ENCODE measurements at places on chromosomes 5 and 9.
A peak's percentile ranks its signal among the peaks of the same experiment; 100 is the strongest.

- no peak for DNase-seq
Observed at GRCh38 chr9:76756941-76757673, 7.1 kb upstream of the PCA3 start.

- DNase-seq: no peak
Observed at GRCh38 chr5:132253452-132254320, 3.8 kb upstream of the PDLIM4 start.

DNA sequence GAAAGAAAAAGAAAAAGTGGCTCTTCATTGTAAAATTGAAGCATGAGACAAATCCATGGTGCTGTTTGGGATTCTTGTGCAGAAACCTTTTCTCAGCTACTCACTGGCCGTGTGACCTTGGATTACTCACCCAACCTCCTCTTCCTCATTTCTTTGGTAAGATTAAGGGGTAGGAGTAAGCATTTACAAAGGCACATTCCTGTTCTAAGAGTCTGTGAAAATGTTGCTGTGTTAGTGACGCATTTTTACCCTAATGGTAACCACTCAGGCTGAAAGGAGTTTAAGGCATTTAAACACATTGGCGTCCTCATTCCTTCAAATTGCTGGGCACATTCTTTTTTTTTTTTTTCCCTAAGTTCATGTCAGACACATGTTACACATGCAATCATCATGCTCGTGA is 4.3 kb downstream of the RAI14 start:
- DNase-seq: peak; percentile 74

- DNase-seq: no peak
Observed at GRCh38 chr9:5611321-5612184, 17.4 kb upstream of the RIC1 start.

- DNase-seq: no peak
Observed at GRCh38 chr9:70195456-70195855, 63.3 kb upstream of the SMC5 start.

- no peak for DNase-seq
Observed at GRCh38 chr5:32217886-32218396, 43.8 kb upstream of the GOLPH3 start.

GRCh38 chr5:139304391-139305324 is 11.1 kb downstream of the MATR3 start:
- peak; percentile 4 for DNase-seq

GRCh38 chr9:96350866-96351265 is 32.6 kb downstream of the SLC35D2 start:
- DNase-seq: no peak

DNA sequence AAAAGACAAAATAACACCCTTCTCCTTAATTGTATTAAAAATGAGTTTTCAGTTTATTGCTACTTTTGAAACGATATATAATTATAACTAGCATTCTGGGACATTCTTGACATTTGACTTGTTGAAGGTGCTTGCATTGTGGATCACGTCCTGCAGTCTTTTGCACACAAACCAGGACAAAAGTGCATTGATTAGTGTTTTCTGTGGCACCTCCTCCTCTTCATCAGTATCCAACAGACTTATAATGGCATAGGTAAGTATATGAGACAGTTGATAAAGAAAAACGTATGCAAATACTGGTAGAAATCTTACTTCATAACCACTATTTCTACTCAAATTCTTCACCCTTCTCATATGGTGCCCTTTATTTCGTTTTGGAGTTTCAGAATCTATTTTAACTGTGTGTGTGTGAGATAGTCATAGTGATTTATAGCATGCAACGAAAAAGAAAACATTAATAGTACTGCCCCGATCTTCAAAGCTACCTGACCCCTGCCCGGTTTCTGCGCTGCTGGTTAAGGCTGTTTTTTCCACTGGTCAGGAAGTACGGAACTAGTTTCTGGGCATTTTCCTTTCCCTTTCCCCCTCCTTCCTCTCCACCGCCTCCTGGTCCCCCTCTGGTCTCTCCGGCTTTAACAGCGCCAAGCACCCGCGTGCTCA is 639 bp upstream of the RASA1 start:
- no peak for DNase-seq

- DNase-seq: no peak
Observed at GRCh38 chr9:7979611-7980010, 180.0 kb upstream of the DMAC1 start.

DNA sequence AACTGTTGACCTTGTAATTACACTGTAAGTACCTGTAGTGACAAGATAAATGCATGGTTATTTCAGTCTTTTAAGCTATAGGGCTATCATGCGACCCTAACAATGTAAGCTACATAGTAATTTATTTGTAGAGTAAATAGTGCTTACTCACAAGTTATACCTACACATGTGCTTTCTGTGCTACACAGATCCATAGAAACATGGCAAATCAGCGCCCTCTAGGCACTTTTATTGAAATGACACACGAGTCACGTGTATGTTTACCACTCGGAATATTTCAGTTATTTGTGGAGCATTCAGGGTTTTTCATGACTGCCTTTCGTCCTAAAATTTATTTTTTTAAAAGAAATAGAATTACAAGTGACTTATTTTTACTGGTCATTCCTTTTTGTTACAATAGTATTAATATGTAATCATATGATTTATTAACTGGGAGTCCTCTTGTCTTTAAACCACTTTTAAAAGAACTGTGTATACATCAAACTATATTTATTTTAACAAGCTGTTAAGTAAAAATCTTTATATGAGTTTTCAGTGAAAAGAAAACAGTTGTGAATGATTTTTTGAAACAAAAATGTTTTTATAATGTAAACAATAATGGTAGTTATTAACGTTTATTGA is 1242.3 kb upstream of the WWC1 start:
- peak; percentile 45 for DNase-seq

DNA sequence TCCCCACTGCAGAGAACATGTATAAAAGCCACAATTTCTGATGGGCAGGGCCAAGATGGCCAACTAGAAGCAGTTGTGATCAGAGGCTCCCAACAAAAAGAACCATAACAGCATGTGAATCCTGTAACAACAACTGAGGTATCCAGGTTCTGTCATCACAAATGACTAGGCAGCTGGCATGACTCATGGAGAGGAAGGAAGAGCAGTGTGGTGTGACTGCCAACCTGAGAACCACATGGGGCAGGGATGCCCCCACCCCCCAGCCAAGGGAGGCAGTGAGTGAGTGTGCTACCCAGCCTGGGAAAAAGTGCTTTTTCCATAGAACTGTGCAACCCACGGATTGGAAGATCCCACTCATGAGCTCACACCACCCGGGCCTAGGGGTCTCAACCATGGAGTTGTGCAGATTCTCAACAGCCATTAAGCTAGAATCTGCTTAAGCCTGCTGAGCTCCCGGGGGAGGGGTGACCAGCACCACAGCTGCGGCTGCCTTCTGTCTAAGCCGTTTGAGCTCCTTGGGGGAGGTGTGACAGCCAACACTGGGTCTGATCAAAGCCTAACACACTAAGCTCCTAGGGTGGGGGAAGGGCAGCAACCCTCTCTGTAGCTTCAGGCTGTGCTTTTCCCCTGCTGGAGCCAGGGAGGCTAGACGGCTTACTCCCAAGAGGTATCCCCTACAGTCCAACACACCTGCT is 80.1 kb upstream of the DMAC1 start:
- no peak for DNase-seq

GRCh38 chr5:43563321-43563720 is 6.4 kb upstream of the PAIP1 start:
- DNase-seq: no peak

GRCh38 chr5:178425621-178426068 is 164.5 kb downstream of the COL23A1 start:
- DNase-seq: no peak

GRCh38 chr5:84260140-84260539 is 124.5 kb downstream of the EDIL3 start:
- no peak for DNase-seq

GRCh38 chr9:114430457-114430856 is 42.7 kb upstream of the AKNA start:
- DNase-seq: no peak

DNA sequence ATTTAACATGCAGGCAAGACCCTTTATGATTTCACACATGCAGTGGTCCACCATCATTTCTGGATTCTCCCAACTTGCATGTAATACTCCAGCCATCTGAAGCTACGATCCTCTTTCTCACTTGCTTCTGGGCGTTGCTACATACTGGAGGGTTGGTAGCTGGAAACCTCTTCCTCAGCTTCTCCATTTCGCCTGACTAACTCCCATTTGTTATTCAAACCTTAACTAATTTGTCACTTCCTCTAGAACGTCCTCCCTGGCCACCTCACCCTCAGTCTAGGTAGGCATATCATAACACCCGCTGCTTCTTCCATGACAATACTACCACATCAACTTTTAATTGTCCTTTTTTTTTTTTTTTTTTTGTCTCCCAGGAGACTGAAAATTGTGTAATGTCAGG is 72.6 kb upstream of the EQTN start:
- DNase-seq: peak; percentile 95

DNA sequence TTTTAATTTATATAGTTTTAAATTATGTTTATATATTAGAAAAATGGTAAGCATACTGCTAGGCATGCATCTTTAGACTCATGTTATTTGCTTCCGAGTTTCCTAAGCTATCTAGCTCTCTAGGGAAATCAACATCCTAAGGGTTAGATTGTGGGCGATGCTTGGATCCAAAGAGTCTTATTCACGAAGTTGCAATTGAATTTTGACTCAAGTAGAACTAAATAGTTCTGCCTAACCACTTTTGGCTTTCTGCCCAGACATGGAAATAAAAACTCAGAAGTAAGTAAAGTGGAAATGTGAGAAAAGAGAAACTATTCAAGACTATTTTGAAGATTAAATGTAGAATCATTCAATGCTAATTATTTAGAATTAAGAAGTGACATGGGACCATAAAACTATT is 440.4 kb downstream of the CDH18 start:
- DNase-seq: no peak

DNA sequence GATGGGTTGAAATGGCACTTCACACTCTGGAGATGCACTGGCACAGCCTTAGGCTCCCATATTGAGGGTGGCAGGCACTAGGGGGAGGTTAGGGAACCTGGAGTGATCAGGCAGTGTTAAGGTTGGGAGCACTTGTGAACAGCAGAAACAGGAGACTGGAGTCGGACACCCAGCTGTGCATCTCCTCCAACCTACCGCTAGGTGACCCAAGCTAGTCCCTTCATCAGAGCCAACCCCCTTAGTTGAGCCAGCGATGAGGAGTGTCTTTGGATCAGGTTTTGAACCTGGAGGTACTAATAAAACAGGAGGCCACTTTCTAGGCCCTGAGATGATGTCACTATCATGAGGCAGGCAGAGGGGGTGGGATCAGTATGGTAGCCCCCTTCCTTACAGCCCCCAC is 1.7 kb downstream of the ACTL7B start:
- DNase-seq: no peak

- DNase-seq: no peak
Observed at GRCh38 chr5:153256-153655, 38.0 kb upstream of the LRRC14B start.

GRCh38 chr5:177126771-177127170 is 6.8 kb upstream of the NSD1 start:
- DNase-seq: no peak

DNA sequence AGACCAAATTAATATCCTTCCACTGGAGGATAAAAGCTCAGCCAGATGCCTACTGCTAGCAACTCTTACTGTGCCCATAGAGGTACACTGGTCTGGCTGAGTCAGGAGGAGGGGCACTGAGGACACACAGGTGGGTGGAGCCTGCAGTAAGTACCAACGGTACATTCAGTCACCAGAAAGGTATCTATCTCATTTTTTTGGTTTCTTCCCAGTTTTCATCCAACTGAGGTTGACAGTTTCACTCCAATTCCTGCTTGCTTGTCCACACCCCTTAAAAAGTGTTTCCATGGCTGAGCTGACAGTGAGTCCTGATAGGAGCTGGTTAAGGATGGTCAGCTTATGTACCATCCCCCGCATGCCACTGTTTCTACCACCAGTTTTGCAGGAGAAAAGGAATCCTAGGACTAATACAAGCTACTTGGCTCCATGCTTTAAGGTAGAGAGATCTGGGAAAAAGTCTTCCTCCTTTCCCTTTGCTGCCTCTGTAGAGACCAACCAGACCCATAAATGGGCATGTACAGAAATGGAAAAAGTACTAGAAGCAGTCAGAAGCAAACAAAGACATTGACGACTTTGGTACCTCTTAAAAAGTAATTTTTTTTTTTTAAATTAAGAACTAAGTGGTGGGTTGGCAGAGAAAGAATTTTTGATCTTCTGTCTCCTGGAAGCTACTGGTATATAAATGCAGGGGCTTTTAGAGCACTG is 3.2 kb downstream of the ELL2 start:
- DNase-seq: no peak

DNA sequence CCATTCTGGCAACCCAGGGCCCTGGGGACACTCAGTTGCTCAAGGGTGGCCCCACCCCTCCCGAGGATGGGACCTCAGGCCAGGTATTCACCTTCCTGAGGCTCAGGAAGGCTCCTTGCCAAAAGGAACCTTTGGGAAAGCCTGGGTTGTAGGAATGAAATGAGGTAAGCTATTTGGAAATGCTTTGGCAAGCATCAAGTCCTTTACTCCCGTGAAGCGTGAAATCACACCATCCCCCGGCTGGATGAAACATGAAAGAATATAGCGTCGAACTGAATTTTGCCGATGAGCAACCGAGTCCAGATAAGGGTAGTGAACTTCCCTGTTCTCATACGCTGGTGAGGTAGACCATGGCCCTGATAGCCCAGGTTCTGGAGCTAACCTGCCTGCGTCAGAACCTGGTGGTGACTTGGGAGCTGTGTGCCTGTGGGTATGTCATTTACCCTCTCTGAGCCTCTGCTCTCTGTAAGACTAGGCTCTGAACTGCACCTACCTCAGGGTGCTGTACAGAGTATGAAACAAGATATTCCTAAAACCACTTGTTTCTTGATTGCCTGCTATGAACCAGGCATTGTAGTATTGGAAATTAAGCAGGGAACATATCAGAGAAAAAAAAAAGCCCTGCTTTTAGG is 105.3 kb upstream of the BOD1 start:
- no peak for DNase-seq

DNA sequence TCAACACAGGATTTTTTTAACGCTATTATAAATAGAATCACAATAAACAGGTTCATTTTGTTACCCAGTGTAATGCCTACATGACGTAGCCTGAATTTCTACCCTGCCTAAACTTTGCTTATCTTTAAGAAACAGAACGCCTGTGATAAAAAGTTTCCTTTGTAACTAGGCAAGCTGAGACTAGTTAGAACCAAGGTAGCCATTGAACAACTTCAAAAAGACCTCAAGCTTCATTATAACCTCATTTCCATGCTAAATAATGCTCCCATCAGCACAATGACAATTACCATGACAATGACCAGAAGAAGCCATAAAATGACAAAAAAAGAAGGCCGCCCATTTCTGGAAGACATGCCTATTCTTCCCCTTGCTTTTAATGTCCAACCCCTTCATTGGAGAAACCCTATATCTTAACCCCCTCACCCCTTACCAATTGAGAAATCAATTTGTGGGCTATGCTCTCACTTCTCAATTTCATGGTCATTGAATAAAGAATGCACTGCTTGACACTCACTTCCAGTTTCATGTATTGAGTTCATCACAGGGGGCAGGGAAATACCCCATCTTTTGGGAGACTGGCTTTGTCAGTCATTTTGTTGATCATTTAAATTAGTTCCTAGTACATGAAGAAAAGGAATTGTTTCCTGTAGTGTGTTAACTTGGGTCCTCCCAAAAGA is 276.8 kb downstream of the MCTP1 start:
- peak; percentile 76 for DNase-seq
